ENCODE measurements at places on chromosomes 4 and X.

DNA sequence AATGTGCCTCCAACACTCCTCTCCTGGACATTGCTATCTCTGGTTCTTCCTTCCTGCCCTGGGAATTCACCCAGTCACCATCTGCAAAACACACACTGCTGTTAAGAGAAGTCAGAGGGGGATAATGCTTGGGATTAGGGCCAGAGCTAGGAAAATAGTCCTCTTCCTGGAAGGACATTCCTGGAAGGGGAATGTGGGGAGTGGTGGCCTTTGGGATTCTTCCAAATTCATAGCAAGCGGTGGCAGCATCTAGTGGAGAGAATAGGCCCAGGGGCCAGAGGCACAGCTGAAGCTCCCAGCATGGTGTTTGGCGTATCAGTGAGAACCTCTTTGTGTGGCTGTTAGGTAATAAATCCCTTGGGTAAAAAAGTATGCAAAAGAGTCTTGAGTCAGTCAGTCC, 34.3 kb downstream of the SHROOM4 start:
- no peak for DNase-seq

DNA sequence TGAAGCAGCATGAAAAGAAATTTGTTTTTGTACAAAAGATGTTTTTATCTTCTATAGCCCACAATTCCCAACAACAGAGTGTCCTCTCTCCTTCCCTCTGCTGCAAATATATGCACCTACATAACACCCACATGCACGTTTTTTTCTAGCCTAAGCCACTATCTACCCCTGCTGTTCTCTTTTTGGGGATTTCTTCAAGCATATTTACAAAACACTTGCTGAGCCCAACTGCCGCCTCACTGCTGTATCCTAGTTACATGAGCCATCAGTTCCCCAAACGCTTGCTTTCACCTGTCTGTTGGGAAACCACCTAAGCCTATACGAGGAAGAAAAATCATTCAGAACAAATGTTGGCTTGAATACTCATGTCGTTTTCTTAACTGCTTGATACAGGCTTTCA, 127.2 kb downstream of the CHRNA9 start:
- no peak for DNase-seq

GRCh38 chr4:42488554-42488953, 91.3 kb downstream of the SHISA3 start:
- no peak for DNase-seq

DNA sequence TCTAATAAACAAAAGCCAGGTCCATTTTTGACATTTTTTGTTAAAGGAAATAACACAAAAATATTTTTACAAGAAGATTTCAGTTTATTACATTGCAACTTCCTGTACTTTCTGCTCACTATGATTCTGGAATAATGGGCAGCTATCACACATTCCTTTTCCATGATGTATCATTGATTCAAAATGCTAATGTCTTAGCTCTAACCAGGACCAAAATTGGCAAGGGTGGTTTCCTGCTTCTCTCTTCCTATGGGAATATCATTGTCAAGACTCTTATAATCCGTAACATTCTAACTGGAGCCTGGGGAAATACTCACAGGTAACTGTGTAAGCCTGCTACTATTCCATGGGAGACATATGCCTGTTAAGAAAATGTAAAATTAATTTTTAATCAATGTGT, 218.6 kb downstream of the DCAF12L2 start:
- no peak for DNase-seq

DNA sequence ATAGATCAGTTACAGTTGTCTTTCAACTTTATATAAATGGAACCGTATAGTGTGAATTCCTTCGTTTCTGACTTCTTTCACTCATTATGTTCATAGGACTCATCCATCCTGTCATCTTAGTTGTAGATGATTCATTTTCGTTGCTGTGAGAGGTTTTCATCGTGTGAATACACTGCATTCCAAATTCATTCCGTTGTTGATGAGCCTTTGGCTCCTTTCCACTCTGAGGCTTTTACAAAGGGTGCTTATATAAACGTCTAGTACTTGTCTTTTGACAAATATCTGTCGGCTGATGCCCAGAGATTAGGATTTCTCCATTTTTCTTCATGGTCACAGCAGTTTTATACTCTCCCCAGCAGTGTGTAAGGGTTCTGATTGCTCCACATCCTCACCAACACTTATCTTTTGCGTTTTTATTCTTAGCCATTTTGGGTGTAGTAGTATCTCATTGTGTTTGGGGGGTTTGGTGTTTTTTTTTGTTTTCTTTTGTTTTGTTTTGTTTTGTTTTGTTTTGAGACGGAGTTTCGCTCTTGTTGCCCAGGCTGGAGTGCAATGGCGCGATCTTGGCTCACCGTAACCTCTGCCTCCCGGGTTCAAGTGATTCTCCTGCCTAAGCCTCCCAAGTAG, 48.6 kb downstream of the LRP2BP start:
- DNase-seq, result no peak

DNA sequence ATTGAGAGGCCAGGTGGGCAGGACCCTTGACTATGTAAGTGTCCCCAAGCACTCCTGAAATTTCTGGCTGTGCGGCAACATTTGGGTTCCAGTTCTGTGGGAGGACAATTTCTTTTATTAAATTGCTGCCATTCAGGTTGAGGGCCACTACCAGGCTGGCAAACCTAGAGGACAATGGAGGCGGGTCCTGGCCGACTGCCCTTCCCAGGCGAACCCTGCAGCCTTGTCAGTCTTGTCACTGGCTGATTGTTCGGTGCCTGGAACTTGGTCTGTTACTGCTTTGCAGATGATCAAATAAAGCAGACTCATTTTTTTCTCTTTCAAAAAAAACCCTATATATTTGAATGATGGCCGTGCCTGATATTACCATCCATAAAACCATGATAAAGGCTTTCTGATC, 6.6 kb upstream of the TMEM128 start:
- no peak for DNase-seq

GRCh38 chr4:110516106-110516922, 40.4 kb downstream of the ENPEP start:
- peak; percentile 13 for DNase-seq

DNA sequence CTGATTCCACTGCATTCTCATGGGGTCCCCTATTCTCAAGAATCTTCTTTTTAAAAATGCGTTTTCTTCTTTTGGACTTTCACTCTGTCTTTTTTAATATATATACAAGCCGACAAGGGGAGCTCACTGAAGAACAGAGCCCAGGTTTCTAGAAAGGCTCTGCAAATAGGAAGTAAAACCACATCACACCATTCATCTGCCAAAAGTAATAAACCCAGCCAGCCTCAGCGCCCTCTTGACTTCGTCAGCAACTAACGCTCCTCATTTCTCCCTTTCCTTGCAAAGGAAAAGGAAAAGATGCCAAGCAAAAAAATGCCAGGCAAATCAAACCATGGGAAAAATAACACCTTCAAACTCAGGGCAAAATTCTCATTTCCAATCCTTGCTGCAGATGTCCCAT, 136.4 kb downstream of the HHIP start:
- DNase-seq, result no peak

DNA sequence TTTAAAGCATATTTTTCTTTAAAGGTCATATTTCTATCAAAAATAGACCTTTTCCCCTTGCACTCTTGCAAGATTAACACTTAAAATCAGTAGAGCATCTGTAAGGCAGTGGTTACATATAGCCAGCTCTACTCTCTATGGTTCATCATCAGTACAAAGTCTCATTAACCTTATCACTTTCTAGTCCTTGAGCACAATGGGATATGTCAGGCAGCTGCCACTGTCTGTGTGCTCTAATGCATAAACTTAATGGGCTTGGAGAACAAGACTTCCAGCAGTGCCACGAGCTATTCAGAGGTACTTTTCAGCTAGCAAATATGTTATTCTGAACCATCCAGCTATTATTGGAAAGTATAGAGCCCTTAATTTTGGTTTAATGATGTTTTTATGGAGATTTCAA, 393.7 kb downstream of the GASK1B start:
- no peak for DNase-seq

DNA sequence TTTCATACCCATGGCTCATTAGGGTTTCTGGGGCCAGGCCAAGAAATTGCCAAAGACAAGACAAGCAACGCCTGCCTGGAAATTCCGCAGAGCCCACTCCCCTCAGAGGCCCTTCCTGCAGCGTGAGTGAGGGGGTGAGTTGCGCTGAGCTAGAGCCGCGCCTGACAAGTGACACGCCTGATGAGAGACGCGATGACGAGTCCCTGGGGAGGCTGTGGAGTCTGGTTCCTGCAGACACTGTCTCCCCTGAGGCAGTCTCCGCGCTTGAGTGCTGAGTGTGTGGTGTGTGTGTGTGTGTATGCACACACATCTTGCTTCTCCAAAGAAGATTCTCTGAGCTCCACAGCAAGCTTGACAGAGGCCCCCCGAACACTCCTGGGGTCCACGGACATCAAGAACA, 269.8 kb downstream of the BCOR start:
- no peak for DNase-seq

- DNase-seq, result no peak
Observed at GRCh38 chr4:138275963-138276621, 33.9 kb upstream of the SLC7A11 start.

DNA sequence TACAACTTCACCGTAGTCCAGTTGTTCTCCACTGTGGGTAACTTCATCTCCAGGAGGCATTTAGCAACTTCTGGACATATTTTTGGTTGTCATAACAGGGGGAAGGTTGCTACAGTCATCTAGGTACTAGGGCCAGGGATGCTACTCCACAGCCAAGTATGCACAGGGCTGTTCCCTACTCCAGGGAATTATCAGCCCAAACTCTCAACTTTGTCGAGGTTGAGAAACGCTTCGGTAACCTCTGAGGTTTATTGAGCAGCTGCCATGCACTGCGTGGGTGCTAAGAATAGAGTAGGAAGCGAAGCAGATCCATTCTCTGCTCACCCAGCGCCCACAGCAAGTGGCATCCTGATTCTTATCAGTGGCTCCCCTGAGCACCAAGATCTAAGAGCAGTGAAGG, 8.2 kb downstream of the FGFBP1 start:
- no peak for DNase-seq

GRCh38 chr4:31237233-31237632, 517.1 kb downstream of the PCDH7 start:
- DNase-seq, result no peak

GRCh38 chr4:26959654-26960047, 99.0 kb downstream of the STIM2 start:
- no peak for DNase-seq

DNA sequence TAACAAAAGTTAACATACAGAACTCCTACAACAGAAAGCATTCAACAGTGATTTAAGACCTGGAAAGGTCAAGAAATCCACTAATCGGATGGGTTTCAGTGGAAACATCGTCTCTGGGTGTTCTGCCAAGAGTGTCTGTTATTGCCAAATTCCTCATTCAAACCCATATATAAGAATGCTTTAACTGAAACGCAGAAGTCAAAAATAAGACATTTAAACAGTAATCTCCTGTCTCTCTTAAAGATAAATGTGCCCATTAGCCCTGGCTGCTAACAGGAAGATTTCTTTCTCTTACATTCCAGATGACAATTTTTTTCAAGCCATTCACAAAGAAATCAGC, 31.5 kb downstream of the DCTD start:
- DNase-seq, result no peak

DNA sequence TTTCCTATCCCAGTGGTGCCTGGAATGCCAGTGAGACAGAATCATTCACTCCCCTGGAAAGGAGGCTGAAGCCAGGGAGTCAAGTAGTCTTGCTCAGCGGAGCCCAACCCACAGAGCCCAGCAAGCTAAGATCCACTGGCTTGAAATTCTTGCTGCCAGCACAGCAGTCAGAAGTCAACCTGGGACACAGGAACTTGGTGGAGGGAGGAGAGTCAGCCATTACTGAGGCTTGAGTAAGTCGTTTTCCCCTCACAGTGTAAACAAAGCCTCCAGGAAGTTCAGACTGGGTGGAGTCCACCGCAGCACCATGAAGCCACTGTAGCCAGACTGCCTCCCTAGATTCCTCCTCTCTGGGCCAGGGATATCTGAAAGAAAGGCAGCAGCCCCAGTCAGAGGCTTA, 283.2 kb upstream of the CPEB2 start:
- DNase-seq, result no peak

DNA sequence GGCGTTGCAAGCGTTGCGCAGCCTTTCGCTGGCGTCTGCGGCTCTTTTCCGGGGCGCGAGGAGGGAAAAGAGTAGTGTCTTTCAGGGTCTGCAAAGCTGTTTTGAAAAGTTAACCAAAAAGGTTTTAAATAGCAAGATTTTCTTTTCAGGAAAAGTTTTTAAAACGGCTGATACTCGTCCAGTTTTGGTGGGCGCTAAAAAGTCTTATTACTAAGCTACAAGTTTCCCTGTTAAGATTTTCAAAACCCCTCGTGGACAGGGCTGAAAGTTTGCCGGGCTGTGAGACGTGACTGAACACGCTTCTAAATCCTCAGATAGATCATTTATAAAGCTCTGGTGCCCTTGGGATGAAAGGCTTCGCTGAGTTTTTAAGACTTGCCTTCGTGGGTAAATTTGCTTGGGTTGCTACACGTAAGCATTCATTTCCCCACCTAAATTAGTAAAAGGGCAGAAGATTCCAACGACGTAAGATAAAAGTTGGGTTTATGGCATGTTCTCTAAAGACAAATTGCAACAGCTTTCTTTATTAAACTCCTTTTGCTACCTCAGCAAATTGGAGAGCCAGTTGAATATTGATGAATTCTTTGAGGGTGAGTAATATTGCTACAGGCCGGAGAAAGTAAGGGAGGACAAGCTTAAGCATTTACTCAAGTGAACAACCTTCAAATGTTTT, 91.5 kb downstream of the HPRT1 start:
- DNase-seq, result no peak

- DNase-seq, result no peak
Observed at GRCh38 chrX:17247144-17247543, 127.9 kb upstream of the NHS start.

DNA sequence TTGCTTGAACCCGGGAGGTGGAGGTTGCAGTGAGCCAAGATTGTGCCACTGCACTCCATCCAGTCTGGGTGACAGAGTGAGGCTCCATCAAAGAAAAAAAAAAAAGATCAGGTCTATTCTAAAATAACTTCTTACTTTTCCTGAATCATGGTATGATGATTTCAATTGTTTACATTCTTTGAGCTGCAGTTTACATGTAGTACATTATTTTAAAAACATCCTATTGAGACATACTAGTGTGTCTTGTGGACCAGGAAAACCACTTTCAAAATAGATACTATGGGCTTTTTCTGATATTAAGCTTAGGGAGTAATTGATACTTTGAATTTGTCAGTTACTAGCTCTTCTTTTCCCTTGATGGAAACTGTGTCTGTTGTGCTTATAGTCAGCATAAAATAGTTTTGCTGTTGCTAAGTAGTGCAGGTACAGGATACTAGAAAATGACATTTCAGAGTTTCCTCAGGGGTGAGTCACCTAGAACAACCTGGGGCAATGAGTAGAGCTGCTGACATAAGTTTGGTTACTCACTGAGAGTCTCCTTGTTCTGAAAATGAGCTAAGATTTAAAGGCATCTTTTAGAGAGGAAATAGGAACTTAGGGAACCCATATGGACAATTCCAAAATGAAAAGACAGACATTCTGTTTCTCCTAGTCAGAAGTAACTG, 53.2 kb upstream of the C4orf54 start:
- DNase-seq, result no peak

DNA sequence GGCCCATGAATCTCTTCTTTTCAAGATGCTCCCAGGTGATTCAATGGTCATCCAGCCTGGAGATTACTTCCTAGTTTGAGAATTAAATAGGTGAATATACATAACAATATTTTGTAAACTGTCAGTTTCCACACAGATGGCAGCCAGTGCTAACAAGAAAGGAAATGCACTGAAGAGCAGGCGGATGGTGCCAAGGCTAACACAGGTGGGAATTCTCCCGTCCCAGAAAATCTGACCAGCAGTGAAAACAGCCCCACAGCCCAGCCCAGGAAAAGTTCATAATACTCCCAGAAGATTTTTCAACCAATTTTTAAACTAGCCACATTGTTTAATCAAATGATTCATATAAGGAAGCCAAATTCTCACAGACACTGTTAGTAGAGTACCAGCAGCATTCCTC, 387.2 kb upstream of the GATB start:
- no peak for DNase-seq

All from NCI-H1694 treated with DMSO at 0.1 percent for 48 hours (cell line).